Chondrocyte (in vitro differentiated cells): ENCODE measurements at places on chromosomes 7 and 10.

DNA sequence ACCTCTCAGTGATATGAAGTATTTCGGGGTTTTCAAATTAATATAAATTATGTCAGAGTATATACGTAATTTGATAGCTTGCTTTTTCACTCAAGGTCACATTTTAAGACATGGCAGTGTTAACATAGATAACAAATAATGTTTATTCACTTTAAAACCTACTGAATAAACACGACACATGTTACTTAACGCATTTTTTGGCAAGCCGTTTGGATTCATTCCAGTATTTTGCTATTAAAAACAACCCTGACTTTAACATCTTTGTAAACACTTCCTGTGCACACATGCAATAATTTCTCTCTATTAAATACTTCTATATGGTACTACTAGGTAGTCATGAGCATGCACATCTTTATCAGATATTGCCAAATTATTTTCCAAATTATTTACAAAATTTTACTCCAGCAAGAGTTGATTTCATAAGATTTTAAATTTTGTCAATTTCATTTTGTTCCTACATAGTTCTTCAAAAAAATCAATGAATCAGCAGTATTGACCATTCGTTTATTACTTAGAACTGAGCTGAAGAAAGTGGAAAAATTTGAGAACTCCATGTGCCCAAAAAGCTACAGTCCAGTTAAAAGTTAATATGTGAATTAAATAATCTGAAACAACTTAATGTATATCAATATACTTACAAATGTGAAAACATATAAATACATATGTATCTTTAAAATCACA lies 26.8 kb upstream of the THSD7A start:
- DNase-seq, result no peak

GRCh38 chr7:51046482-51046881 lies 263.8 kb upstream of the GRB10 start:
- no peak for DNase-seq

- DNase-seq, result no peak
These were observed 109.5 kb upstream of the GJD4 start for GRCh38 chr10:35495521-35496119.

- no peak for DNase-seq
These were observed 588.7 kb upstream of the MBL2 start for GRCh38 chr10:53361281-53361680.

DNA sequence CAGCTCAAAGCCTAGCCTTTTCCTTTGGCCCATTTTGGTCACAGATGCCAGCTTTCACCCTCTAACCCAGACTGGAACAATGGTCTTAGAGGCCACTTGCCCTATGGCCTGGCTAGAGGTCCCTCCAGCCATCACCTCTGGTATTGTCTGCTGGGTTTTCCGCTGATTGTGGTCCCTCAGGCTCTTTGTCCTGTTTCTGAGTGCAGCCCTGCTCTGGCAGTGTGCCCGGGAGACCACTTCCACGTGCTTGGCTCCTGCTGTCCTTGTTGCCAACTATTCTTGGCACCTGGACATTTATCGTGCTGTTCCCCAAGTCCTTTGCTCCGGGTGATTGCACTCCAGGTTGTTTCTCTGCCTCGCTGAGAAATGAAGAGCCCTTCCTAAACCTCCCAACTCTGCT lies 53.3 kb upstream of the FAM180A start:
- no peak for DNase-seq

- no peak for DNase-seq
These were observed 13.7 kb downstream of the THSD7A start for GRCh38 chr7:11818281-11818680.

GRCh38 chr7:90599038-90599437 lies 2.9 kb downstream of the CDK14 start:
- DNase-seq, result no peak

DNA sequence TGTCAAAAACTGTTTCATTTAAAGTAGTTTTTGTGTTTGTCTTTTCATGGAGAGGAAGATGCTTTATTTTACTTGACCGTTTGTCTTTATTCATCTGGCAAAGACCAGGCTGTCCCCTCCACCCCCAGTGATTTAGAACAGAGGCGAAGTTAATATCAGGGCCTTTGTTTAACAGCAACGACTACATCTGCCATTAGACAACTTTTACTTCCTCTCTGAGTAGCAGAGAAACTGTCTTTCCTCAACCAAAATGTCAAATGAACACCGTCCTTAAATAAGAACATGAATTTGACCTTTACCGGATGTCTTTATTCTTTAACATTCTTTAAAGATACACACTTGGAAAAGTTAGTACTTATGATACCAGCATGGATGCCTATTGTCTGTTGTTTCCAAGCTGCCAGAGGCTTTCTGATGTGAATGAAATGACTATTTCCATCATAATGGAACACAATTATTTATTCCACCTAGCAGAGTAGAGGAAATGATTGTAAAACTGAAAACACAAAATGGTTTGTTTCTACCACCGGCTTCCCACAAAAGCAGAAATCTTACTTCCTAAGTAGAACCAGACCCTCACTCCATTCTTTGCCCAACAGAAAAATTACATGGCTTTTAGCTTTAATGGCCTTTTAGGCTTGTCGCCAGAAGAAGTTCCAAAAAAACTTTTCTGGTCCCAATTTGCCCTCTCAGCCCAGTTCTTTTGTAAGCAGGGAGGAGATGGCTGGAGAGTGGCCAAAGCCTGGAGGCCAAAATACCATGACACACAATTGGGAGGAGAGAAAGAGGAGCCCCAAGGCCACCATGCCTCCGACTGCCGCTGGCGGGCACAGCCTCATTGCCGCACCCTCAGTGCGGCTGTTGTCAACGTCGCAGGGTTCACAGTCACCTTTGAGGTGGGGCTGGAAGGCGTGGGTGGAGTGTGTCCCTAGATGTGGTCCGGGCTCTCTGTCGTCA lies 168.5 kb downstream of the TEX36 start:
- DNase-seq, result no peak

DNA sequence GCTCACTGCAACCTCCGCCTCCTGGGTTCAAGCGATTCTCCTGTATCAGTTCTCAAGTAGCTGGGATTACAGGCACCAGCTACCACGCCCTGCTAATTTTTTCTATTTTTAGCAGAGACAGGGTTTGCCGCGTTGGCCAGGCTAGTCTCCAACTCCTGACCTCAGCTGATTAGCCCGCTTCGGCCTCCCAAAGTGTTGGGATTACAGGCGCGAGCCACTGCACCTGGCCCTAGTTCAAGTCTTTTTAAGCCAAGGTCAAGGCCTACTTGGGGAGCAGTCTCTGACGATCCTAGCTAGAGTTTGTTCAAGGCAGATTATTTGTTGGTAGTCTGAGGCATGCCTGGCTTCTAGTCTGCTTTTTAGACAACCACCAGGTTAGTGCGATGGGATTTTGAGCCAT lies 709.5 kb upstream of the COBL start:
- DNase-seq, result no peak

GRCh38 chr10:73965890-73966768 lies 31.8 kb upstream of the VCL start:
- peak; percentile 95 for DNase-seq

DNA sequence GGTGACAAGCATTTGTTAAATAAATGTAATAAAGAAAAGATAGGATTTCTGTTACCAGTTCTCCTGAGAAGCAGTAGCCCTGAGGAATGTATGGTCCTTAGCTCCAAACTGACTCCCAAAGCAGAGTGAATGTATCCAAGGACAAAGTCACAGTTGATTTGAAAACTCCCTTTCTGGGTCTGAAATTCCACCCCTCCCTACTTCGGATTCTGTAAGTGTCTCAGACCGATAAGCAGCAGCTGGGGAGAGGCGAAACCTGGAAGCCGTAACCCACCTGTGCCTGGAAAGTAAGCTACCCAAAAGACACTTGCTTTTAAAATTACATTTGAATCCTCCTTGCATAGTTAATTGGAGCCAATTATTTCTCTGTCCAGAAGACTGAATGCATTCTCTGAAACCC lies 122.9 kb upstream of the FRMD4A start:
- no peak for DNase-seq

DNA sequence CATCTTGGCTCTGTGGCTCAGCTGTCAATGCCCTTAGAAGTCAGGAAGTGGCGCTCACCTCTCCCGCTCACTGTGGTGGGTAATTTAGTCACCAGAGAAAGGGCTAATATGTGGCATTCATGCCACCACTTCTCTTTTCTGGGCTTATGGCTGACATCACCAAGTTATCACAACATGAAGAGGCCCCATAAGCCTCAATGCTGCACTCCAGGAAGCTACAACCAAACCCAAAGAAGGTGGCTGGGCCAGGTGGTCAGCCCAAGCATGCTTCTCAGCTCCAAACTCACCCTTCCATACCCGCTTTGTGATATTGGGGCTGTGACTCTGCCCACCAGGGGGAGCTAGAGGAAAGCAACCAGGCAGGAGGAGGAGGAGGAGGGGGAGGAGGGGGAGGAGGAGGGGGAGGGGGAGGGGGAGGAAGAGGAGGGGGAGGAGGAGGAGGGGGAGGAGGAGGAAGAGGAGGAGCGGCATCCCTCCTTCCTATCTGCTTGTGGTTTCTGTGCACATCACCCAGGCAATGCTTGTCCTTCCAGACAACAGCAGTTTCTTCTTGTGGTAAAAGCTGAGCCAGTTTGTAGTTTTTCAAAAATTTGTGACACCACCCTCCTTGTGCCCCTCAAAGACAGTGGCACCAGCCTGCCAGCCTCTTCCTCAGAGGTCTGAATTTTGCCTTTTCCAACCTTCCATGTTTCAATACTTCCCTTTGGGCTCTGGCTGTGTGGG lies 42.1 kb downstream of the CYP26A1 start:
- DNase-seq, result no peak

DNA sequence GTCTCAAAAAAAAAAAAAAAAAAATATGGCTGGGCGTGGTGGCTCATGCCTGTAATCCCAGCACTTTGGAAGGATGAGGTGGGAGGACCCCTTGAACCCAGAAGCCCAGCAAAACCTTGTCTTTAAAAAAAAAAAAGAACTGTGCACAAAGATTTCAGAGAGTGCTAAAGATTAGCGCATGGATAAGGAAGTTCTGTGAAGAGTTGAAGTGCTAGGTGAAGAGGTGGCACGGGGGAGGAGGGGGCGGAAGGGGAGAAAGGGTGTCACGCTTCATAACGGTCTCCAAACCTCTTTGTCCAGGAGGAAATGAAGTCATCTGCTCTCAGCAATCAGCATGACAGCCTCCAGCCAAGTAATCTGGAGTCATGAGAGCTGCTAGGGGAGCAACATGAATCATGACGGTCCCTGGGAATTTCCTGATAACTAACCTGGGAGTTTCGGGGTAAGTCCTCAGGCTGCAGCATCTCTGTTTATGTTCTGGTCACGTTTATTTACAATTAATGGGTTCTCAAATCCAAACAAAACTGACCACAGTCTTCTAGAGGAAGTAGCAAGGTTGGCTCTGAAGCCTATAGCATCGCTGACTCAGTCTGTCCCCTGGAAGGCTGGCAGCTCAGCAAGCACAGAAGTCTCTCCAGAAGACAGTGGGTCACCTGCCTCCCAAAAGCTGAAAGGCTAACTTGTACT lies 1.9 kb upstream of the PLAU start:
- DNase-seq, result no peak

DNA sequence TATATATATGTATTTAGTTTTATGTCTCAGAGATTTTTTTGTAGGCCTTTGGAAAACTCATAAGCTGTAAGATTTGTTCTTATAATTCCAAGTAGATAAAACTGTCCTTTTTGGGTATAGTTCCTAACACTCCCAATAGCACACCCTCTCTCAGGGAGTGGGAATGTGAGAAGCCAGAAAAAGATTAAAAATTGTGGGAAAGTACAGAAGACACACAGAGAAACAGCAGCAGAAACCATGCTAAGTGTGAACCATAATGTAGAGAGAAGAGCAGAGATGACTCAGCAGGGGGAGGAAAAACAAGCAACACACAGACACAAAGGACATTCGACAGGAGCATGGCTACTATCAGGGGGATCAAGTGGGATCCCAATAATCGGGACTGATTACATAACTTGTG lies 401.6 kb downstream of the MAGI2 start:
- no peak for DNase-seq

GRCh38 chr10:17025444-17026295 lies 103.9 kb downstream of the CUBN start:
- DNase-seq, result no peak

- DNase-seq, result no peak
These were observed 222.1 kb downstream of the GLI3 start for GRCh38 chr7:42014625-42015618.

GRCh38 chr7:33517191-33517590 lies 387.8 kb downstream of the BBS9 start:
- DNase-seq, result no peak

DNA sequence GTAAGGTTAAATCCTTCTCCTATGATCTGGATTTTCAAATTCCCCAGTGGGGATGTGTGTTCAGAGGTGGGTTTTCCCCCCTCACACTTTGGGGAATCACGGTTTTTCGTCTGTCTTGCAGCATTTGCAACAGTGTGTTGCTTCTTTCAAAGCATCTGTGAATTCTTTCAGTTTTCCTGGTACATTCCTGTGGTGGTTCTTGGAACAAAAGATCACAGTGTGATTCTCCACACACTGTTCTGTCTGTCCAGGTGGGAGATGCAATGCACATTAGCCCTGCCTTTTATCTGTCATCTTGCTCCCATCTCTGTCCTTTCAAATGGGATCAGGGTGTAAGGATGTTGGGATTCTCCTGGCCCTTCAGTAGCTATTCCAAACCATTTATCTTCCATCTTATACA lies 11.8 kb downstream of the AGK start:
- DNase-seq, result no peak

- DNase-seq, result no peak
These were observed 60.6 kb upstream of the MSMB start for GRCh38 chr10:46106410-46107255.

DNA sequence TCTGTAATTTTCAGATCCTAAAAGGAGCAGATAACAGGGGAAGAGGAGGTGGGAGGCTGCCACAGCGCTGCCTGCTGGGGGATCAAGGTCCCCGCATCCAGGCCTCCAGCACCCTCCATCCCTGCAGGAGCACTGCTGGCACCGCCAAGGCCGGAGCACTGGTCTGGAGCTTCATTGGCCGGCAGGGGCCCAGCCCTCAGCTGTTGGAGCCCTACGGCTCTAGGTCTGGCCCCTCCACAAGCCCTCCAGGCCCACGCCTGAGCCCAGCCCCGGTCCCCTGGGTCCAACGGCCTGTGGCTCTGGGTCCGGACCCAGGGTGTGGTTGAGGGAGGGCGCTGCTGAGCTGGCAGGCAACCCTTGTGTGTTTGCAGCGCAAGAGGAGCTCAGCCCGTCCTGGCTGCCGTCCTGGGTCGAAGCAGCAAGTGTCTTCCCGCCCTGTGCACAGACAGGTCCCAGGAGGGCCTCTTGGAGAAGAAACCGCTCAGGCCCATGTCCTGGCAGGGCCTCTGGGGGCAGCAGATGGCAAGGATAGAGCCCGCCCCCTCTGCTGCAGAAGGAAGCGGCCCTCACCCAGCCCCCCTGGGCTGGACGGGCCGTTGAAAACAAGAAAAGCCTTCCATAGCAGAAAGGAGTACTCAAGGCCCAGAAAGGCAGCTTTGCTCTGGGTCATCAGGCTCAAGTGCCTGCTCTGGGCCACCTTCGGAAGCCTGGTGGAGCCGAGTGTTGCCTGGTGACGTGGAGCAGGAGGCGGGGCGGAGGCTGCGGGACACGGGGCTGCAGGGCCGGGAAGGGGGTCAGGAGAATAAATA lies 54.3 kb upstream of the TNRC18 start:
- DNase-seq, result no peak
